ENCODE measurements at places on chromosomes 3 and 15.

DNA sequence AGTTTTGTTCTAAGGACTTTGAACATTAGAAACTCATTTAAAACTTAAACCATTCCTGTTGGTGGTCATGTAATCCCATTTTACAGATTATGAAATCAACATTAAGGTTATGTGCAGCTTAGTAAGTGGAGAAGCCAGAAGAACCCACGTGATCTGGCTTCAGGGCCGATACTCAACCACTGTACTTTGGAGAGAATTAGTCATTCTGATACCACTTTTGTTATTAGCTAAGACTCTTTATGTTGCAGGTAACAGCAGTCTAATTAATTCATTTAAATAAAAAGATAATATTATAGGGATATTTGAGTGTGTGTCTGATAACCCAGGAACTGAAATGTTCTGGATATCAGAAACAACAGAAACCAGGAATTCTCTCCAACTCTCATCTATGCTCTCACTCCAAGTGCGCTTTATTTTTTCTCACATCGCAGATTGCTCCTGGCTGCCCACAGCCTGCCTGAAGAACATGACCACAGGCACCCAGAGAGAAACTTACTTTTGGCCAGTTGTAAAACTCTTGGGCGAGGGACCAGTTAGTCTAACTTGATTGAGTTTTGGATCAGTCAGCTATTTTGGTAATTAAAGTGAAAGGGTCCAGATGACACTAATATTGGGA lies 25.2 kb downstream of the UBE2E1 start:
- DNase-seq: no peak

GRCh38 chr15:63046917-63047760 lies 4.6 kb downstream of the TPM1 start:
- DNase-seq: no peak

GRCh38 chr3:143120716-143121240 lies 1.2 kb downstream of the CHST2 start:
- no peak for DNase-seq

GRCh38 chr3:65873028-65873427 lies 165.7 kb downstream of the MAGI1 start:
- DNase-seq: no peak

- DNase-seq: no peak
Observed at GRCh38 chr3:78091478-78092119, 1051.7 kb downstream of the ROBO2 start.

DNA sequence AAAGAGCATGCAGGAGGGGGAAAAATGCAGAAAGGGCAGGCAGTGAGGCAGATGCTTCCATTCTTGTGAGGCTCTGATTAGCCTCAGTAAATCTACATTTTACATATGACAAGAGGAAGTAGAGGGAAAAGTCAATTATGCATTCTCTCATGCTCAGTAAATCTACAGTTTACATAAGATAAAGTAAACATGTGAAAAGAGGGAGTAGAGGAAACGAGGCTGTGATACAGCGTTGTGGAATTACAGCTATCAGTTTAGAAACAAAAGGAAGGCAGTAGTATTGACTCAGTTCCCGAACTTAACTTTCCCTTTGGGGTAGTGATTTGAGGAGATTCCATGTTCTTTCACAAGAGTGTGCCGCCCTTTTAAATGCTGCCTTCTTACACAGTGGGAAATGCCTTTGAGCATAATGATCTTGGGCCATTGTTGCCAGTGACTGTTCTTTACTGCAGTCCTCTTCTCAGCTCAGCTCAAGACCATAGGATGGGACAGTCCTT lies 39.3 kb downstream of the OSTN start:
- DNase-seq: no peak

- no peak for DNase-seq
Observed at GRCh38 chr15:61049934-61050333, 179.2 kb downstream of the RORA start.

GRCh38 chr15:28935316-28935715 lies 49.5 kb downstream of the APBA2 start:
- DNase-seq: no peak

DNA sequence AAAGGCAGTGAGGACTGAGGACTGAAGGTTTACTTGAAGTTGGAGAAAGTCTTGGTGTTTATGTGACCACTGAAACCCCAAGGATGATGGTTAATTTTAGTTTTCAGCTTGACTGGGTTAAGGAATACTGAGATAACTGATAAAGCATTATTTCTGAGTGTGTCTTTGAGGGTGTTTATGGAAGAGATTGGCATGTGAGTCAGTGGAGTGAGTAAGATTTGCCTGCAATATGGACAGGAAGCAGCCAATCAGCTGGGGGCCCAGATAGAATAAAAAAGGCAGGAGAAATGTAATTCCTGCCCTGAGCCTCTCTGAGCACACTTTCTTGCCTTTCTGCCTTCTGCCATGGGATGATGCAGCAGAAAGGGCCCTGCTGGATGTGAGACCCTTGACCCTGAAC lies 92.4 kb downstream of the KBTBD8 start:
- DNase-seq: no peak

- DNase-seq: no peak
Observed at GRCh38 chr15:101137312-101137940, 114.4 kb downstream of the CHSY1 start.

GRCh38 chr3:100216713-100217112 lies 44.1 kb upstream of the TBC1D23 start:
- DNase-seq: no peak

DNA sequence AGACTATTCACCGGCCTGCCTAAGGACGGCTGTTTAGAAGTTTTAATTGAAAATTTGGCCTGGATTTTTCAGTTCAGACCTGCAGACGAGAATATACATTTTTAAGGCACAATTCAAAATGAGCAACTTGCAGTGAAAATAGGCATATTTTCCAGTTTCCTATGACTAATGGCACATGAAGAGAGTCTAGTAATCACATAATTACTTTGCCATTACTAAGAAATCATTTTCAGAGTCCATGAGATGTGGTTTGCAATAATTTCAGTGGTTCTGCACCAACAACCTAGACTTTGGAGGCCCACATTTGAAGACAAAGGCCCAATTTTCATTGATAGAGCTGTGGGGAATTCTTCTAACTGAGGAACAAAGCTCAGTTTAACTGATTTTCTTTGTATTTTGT lies 205.3 kb downstream of the SOX2 start:
- DNase-seq: no peak

DNA sequence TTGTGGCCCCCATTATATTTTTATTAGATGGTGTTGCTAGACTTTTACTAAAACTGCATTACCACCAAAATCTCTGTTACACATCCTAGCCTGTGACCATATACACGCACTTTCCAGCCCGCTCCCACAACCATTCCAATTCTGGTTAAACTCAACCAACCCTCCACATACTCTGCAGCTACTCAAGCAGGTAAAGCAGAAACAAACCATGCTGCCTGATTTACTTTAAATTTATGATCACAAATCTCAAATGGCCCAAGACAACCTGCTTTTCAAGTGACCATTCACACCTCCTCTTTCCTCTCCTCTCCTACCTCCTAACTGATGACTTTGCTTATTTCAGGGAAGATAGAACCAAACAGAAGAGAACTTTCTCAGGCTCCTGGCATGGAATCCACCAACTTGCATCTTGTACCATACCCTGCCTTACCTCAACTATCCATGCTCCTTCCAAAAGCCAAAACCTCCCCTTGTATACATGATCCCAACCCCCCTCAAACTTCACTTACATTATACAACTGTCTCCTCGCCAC lies 18.5 kb downstream of the ULK4 start:
- DNase-seq: no peak

- DNase-seq: no peak
Observed at GRCh38 chr3:124768812-124769211, 38.6 kb downstream of the UMPS start.

DNA sequence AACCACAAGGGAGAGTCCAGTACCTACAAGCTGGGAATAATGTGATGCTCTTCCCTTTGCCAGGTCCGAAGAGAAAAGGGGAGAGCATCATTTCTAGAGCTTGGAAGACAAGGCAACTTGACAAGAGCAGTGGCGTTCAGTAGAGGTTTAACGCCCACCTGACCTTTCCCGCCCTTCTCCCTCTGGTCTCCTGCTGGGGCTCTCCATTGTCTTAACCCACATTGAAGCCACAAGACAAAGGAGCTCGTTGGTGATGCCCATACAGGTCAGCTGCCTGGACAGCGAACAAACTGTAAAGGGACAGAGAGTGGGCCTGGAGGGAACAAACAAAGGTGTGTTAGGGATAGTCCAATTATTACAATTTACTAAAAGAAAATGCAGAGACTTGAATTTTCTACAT lies 13.1 kb upstream of the DUT start:
- no peak for DNase-seq

- DNase-seq: no peak
Observed at GRCh38 chr15:23854203-23854911, 167.3 kb upstream of the NDN start.

DNA sequence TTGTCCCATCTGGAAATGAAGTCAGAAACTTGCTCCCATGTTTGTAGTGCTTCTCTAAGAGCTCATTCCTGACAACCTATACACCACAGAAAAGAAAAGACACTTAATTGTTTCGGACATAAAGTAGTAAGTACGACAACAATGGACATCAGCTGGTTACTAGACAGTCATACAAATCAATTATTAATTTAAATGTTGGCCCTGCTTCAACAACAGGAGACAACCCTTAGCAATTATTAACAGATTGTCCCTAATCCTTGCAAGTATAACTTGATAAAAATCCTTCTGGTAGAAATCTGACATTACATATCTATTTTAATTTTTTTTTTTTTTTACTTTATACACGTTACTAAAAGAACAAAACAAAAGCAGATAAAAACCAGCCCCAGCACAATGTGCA lies 29.8 kb downstream of the ERICH6 start:
- DNase-seq: no peak

DNA sequence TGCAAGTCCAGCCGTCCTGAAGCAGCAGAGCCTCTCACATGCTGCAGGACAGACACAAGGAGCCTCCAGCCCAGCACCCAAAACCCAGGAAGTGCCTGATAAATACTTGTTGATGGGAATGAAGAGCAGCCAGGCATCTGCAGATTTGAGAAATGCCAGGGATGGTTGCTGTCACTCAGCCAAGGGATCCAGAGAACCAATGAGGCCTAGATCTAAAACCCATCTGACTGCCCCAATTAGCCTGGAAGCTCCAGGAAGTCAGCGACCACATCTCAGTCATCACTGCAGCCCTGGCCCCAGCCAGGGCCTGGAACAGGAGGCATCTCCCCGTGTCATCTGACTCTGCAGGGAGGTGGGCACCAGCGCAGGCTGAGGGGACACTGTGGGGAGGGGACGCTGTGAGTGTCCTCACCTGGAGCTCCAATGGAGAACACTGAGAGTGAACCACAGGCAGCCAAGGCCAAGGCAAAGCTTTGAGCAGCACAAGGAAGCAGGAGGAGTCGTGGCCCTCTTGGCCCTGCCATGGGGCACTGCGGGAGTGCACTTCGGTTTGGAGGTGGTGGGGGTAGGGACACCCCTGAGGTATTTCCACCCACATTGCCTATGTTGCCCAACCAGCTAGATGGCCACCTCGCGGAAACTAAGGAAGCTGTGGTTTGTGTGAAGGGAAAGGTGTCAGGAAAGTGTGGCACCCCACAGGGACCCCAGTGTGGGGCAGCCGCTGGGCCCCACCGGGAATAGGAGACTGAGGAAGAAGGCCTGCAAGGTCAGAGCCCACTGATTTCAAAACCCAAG lies 229.5 kb downstream of the VPS13C start:
- no peak for DNase-seq

DNA sequence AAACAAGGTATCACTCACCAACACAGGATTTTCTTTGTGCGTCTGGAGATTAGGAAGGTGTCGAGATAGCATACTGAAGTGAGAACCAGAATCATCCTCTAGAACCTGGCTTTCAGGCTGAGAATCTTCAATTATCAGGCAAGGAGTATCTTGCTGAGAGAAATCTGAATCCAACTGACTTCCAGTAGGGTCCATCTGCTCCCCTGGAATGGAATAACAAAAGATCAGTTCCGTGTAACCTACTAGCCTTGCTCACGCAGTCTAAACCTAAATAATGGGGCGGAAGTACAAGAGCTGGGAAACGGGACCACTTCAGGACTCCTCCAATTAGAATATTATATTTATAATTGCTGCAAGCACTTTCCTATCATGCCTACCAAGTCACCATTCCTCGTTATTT lies 690 bp downstream of the TP53BP1 start:
- DNase-seq: no peak

DNA sequence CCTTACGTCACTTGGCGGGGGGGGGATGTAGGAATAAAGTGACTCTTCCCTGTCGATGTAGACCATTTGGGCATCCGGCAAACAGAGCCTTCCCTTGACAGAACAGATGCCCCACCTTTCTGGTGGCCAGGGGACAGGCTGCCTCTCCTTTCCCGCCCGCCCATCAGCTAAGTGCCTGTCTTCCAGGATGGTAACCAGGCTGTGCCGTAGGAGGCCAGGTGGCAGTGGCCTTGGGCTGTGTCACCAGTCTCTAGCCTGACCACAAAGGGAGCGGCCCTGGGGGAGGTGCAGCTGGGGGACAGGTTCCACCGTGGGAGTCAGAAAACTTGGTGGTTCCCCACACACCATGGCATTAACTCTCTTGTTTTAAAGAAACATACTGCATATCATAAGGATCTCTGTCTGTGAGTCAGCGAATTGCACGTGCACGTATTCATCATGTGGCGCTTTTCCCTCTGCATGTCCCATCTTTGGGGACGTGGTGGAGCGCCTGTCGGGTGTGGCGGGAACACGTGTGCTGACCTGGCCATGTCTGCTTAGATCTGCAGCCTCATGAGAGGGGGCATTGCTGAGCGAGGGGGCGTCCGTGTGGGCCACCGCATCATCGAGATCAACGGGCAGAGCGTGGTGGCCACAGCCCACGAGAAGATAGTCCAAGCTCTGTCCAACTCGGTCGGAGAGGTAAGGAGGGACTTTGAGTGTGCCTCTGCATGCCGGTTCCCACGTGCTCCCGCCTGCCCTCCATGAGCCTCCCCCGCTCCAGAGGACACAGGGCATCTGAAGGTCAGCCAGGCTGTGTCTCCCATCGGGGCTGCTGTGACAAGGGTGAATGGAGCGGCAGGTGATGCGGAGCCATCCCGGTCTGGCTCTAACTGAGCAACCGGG lies 156.0 kb downstream of the NSMCE3 start:
- no peak for DNase-seq

DNA sequence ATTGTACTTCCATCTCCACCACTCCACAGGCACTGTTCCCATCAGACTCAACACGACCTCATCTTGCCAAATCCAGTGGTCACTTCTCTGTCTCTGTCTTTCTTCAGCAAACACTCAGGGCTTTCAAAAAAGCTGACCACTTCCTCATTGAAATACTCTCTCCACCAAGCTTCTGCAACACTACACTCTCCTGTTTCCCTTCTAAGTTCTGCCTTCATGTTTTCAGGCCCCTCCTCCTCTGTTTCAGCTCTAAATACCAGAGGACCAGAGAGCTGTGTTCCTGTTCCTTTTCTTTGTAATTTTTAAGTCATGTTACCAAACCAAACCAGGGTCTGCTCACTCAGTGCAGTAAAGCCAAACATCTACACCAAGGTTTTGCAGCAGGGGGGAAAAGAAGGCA lies 33.8 kb upstream of the ACP3 start:
- DNase-seq: no peak

DNA sequence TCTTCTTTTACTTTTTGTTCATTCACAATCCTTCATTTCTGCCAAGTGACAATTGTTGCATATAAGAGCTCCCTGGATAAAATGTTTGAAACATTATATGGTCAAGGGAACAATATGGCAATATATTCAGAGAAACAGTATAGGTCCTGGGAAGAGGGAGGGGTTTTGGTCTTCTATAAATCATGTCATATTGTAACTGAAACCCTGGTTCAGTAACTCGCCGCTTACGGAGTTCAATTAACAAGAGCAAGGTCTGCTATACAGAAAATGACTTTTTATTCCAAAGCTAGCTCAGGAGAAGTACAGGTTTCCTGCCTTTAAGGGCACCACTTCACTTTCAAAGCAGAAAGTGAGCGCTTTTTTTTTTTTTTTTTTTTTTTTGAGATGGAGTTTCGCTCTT lies 522.1 kb upstream of the TGFBR2 start:
- no peak for DNase-seq
